Gastroesophageal sphincter (tissue), 4 donors: ENCODE measurements at places on chromosomes 2 and 18. TPM values are rescaled to one million over a fixed set of nuclear protein-coding genes. Genes with fewer than 3 reads are reported as not detected.

GRCh38 chr2:151670346-151670745 lies 63.9 kb downstream of the NEB start:
- no peak for ATAC-seq

DNA sequence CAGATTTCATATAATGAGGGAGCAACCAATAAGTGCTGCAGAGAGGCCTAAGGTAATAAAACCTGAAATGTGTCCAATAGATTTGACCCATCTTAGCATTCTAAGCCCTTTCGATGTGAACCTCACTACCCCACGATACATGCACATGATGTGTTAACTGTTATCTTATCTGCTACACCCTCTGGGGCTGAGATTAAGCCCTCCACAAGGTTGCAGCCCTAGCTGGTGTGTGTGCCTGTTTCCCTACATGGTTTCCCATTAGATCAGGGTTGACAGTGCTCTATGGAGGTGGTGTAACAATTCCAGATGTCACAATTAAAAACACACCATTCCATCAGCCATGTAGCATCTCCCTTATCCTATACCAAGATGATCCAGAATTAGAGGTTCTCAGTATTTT lies 68.9 kb upstream of the THSD7B start:
- ATAC-seq: no peak

The CCL20 gene
- total RNA-seq: not detected

- ATAC-seq: no peak
These were observed 684.8 kb downstream of the SOCS6 start for GRCh38 chr18:70973626-70974025.

GRCh38 chr2:10246831-10247230 lies 55.9 kb upstream of the HPCAL1 start:
- ATAC-seq: no peak

DNA sequence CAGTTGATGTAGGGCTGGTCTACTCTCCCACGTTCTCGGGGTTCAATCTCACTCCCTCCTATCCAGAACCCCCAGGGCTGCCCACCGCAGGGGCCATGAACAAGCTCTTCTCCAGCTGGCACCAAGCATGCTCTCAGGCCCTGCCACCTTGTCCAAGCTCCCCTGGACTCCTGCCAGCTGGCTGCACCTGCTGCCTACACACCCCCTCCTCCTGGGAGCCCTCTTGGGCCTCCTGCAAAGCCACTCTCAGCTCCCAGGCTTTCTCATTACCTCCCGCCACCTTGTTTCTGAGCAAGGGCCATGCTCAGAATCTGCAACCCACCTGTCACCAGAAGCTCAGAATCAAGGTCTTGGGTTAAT lies 56.0 kb downstream of the HDAC4 start:
- no peak for ATAC-seq

The HRH4 gene
- 0.54 TPM for total RNA-seq

GRCh38 chr2:71596011-71596410 lies 142.7 kb downstream of the DYSF start:
- ATAC-seq: no peak

DNA sequence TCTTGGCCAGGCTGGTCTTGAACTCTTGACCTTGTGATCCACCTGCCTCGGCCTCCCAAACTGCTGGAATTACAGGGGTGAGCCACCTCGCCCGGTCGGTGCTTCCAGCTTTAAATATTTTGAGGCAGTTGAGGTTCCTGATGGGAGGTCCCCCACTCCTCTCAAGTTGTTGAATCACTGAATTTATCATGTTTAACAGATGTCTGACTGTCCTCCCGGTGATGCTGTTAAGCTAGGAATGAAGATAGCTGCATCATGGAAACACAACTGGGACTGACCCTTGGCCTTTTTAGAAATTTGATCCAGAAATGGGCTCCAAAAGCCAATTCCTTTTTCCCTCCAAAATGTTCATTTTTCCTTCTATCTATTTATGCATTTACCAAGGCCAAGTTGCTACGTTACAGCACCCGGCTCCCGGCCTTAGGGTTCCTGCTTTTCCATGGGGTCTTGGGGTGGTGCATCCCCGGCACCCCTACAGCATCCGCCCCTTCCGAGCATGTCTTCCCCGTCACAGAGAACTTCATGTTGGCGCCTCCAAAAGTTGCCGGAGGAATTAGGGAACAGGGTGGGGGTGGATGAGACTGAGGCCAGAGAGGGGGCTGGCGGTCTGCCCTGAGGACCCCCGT lies 43.9 kb downstream of the PAX8 start:
- ATAC-seq: no peak

The C18orf32 gene
- total RNA-seq: 39.6 TPM

- ATAC-seq: no peak
These were observed 740 bp downstream of the CHMP3 start for GRCh38 chr2:86562485-86562921.

- no peak for ATAC-seq
These were observed 432.7 kb downstream of the TMX3 start for GRCh38 chr18:68282232-68282631.

The RBM45 gene
- 20.9 TPM for total RNA-seq

DNA sequence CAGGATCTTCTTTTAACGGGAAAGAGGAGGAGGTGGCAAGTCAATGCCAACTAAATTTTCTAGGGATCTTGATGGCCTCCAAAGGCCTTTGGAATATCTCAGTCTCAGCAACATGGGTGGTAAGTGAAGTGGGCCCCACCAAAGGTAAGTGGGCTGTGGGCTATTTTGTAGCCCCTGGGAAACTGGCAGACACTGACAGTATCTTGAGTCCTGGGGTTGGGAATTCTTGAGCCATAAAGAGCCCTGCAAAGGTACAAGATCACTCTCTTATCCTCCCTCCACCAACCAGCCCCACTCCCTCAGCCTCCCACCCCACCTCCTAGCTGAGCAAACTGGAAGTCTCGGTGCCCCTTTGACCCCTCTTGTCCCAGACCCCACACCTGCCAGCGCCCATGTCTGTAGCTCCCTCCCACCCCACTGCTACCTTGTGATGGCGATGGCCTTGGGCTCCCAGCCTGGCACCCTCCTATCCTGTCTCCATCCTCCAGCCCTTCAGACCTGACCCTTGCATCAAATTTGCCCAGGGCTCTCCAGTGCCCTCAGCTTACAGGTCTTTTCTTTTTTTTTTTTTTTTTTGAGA lies 8.5 kb downstream of the ATP6V1B1 start:
- ATAC-seq: no peak

The KLHL41 gene
- total RNA-seq: 13.9 TPM

The POTEF gene
- total RNA-seq: not detected

GRCh38 chr2:60675301-60675700 lies 80.8 kb upstream of the PAPOLG start:
- ATAC-seq: no peak

DNA sequence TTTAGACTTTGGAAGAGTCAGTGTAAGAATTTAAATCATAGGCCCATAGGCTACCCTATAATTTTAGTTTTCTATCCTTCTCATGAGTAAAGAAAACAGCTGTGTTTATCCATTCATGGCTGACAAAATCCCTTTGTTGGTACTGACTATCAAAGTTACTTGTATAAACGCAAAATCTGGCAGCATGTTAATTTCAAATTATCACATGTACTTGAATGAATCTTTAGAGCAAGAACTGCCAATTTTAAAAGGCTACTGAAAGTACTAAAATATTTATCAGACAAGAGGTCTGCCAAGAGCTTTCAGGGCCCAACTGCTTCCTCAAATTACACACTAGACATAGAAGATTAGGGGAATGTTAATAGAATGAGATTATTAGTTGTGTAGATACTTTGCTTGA lies 66.6 kb downstream of the MYL12B start:
- no peak for ATAC-seq

The KDM3A gene
- total RNA-seq: 40.5 TPM

GRCh38 chr18:12571630-12572029 lies 86.3 kb downstream of the SPIRE1 start:
- ATAC-seq: no peak

DNA sequence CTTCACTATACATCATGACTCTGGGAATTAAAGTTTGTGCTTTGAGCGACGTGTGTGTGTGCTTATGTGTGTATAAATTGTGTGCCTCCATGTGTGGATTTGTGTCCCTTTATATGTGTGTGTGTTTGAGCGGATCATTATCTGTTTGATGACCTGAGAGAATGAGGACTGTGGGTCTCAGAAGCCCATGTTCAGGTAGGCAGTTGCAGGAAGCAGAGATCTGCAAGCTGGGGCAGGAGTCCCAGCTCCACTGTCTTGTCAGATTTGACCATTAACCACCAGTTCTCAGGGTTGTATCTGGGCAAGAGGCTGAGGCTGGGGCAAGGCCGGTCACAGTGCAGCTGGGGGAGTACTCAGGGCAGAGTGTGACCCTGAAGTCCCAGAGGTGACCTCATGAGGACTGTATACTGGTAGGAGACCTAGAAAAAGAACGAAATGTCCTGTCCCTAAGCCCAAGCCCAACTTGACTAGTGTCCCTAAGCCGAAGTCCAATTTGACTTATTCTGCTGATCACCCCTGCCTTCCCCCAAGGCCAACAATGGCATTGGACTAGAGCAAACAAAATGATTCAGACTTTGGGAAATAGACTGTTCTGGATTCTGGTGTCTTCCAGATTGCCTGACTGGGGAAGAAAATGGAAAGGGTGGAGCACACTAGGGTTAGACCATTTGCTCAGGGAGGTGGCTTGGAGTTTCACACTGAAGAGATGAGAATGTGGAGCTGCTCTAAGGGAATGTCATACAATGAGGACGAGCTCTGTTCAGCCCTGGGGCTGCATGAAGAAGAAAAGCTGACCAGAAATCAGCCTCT lies 28.1 kb downstream of the RHOB start:
- peak; percentile 42 for ATAC-seq

- no peak for ATAC-seq
These were observed 228.6 kb upstream of the ID2 start for GRCh38 chr2:8452979-8453903.

- no peak for ATAC-seq
These were observed 125.4 kb upstream of the ACKR3 start for GRCh38 chr2:236444187-236444586.

DNA sequence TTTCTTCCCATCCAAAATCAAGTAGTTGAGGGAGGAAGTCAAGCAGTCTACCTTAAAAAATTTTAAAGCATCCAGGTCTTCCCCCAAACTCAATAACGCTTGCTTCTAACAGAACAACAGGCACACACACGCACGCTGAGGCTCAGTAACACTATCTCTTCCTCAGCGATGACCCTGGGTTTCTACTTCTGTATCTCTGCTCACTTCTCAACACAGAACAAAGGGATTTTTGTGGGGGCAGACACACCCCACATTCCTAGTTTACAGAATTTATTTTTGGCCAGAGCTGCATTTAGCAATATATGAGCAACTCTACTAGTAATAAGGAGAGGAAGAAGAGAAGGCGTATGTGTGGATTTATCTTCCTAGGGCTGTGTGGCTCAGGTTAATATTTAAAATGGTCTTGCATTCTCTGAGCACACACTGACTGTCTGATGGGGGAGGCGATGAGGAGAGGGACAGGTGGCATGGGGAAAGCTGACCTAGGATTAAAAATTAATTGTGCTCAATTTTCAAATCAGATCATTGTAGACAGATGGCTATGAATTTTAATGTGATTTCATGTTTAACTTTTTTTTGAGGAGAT lies 71.3 kb upstream of the PPM1B start:
- no peak for ATAC-seq

The LRP2 gene
- total RNA-seq: not detected

The TLX2 gene
- not detected for total RNA-seq

The LOXL3 gene
- 8.1 TPM for total RNA-seq
